Left ventricle myocardium superior (tissue), 1 donor: ENCODE measurements at places on chromosomes 2 and 18.

DNA sequence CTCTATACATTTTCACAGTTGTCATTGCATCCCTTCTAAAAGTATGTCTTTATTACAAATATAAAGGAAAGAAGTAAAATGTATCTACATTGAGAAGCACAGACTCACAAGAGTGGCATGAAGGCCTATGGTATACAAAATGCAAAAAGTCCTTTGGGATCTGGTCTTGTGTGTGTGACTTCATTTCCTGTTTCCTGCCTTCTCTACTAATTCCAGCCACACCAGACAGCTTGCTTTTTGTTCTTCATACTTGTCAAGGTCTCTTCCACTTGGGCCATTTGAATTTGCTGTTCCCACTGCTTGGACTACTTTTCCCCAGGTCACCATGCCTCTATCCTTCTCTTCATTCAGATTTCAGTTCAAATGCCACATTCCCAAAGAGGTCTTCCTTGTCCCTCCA is 6.7 kb upstream of the PNO1 start:
- DNase-seq = no peak

- no peak for DNase-seq
These were observed 81.1 kb downstream of the SH3BP4 start for GRCh38 chr2:235032949-235033348.

- no peak for DNase-seq
These were observed 7.4 kb downstream of the PTRHD1 start for GRCh38 chr2:24785671-24786321.

GRCh38 chr2:86695053-86695691 is 24.9 kb upstream of the RMND5A start:
- no peak for DNase-seq

DNA sequence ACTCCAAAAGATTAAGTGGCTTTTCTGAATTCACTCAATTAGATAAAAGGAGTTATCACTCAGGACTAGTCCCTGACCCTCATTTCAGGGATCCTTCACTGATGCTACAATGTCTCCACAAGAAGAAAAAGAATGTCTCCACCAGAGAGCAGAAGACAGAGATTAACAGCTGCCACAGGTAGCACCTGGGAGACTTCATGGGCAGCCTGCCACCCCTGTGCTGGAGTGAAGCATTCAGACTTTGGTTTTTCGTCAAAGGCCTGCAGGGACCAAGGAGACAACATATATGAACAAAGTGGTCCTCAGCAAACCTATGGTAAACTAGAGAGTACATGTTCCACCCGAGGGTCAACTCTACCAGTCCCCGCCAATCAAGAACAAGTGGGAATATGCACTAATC is 197.0 kb upstream of the ACVR2A start:
- no peak for DNase-seq

DNA sequence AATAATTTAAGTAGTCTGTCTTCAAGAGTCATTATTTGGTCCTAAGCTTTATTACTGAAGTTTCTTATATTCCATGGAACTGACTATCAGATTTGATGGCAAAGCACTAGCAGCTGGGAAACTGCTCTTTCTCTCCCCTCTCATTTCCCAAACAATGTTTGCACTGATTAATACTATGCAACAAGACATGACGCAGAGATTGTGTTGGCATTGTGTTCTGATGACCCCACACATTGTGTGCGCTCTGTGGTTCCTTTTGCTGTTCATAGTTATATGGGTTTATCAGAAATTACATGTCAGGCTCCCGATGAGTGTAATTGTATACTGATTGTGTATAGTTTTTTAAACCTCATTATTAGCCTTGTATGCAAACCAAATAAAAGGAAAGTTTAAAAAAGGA is 331.6 kb upstream of the FANCL start:
- no peak for DNase-seq

GRCh38 chr2:5933669-5934068 is 241.5 kb downstream of the SOX11 start:
- no peak for DNase-seq

GRCh38 chr2:3726511-3726910 is 23.1 kb downstream of the DCDC2C start:
- no peak for DNase-seq
